ENCODE measurements at places on chromosomes 11 and 22. TPM values are rescaled to one million over a fixed set of nuclear protein-coding genes. Genes with fewer than 3 reads are reported as not detected.
A peak's percentile ranks its signal among the peaks of the same experiment; 100 is the strongest.

NUMA1 gene
- 172 TPM for total RNA-seq

TAF10 gene
- total RNA-seq, result 139 TPM

NLRP14 gene
- total RNA-seq, result 6.4 TPM

OR51F2 gene
- total RNA-seq, result not detected

MS4A6A gene
- not detected for total RNA-seq

DNA sequence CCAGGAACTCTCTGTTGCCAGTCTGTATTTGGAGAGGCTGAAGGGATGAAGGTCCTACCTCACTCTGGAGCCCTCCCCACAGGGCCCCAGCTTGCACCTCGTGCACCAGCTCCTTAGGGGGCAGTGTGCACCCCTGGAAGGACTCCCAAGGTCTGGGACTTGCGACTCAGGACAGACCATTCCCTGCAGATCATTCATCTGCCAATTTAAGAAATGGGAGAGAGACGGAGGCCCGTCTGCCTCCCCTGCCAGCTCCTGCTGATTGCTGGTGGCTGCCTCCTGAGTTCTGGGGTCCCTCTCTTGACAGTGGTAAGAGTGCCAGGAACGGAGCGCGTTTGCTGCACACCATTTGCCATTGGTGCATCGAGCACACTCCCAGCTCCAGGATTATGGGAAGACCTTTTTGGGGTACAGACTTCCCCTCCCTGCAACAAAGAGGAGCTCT lies 27.4 kb upstream of the MALAT1 start:
- peak; percentile 74 for DNase-seq

GRCh38 chr22:27993774-27994350 lies 74.8 kb upstream of the PITPNB start:
- no peak for DNase-seq

GRCh38 chr11:28528217-28528616 lies 420.0 kb downstream of the METTL15 start:
- DNase-seq, result no peak

GRCh38 chr11:61494381-61494961 lies 14.1 kb upstream of the LRRC10B start:
- no peak for DNase-seq

DNA sequence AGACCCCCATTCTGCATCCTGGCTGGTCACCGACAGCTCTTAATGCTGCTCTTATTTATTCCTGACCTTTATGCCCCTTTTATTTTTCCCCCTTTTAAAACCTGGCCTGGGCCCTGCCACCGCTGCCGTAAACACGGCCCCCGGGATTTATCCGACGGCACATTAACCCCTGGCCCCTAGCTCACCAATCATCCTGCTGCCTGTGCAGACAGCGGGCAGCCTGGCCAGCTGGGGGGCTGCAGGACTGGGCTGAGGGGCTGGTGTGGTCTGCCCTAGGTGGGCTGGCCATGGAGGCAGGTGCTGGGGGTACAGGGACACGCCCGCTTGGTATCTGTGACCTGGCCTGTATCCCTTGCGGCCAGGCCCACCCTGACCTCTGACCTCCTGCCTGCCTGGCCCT lies 21.4 kb upstream of the FLRT1 start:
- DNase-seq, result no peak

GRCh38 chr22:27996981-27997380 lies 77.9 kb upstream of the PITPNB start:
- DNase-seq, result peak; percentile 30

DNA sequence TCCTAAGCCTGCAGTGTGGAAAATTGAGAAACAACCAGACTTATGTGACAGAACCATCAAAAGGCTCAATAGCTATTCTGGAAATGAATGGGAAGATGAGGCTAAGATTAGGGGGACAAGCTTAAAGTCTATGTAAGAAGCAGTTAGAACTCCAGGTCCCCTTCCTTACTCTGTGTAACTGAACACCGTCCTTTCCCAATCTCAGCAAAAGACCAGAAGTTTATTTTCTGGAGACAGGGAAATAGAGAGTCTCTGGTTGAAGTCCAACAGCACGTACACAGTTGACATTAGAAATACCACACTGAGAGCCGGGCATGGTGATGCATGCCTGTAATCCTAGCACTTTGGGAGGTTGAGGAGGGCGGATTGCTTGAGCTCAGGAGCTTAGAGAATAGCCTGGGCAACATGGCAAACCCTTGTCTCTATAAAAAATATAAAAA lies 93.9 kb downstream of the CD44 start:
- DNase-seq, result no peak

DNA sequence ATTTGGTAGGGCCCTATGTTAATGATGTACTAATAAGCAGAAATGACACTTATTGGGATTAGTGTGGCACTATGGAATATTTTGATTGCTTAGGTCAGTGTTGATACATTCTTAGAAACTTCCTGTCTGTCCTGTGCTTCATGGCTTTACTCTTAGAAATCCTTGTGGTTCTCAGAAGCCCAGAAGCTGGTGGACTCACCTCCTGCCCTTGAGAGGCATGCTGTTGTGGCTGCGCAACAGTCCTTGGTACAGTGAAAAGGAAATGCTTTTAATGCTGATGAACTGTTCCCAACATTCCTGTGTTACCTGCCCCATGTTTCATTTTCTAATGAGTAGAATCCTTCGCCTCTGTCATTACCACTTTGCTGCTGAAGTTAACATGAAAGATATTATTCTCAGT lies 52.4 kb upstream of the MYO18B start:
- no peak for DNase-seq

GRCh38 chr11:124875401-124875800 lies 10.2 kb downstream of the ROBO3 start:
- DNase-seq, result no peak

DNA sequence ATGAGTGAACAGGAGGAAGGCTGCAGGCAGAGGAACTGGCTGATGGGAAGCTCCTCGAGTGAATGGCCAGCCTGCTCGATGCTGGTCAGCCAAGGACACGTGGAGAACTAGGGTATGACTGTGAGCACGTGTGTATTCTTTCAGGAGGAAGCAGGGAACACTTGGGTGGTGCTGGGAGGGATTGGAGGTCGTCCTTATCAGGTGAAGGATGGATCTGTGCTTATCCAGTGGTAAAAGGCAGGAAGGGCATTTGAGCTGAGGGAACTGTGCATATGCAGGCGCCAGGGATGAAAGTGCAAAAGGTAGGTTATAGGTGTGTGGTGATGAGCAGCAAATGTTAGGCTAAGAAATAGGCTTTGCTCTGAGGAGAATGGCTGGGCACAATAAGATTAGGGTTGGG lies 9.7 kb upstream of the SLCO2B1 start:
- DNase-seq, result no peak
